Tibial nerve (tissue), 4 donors: ENCODE measurements at places on chromosomes 6 and 20. TPM values are rescaled to one million over a fixed set of nuclear protein-coding genes. Genes with fewer than 3 reads are reported as not detected.

- DNase-seq, result no peak
Measured at GRCh38 chr6:129521946-129522345, 188.0 kb downstream of the ARHGAP18 start.

- DNase-seq, result no peak
Measured at GRCh38 chr20:32391003-32391402, 32.9 kb downstream of the ASXL1 start.

GRCh38 chr6:47016261-47016660 is 25.9 kb downstream of the ADGRF1 start:
- DNase-seq, result no peak

GRCh38 chr6:34201455-34202107 is 35.1 kb upstream of the HMGA1 start:
- no peak for DNase-seq

Gene COL9A3
- total RNA-seq, result 63.6 TPM

DNA sequence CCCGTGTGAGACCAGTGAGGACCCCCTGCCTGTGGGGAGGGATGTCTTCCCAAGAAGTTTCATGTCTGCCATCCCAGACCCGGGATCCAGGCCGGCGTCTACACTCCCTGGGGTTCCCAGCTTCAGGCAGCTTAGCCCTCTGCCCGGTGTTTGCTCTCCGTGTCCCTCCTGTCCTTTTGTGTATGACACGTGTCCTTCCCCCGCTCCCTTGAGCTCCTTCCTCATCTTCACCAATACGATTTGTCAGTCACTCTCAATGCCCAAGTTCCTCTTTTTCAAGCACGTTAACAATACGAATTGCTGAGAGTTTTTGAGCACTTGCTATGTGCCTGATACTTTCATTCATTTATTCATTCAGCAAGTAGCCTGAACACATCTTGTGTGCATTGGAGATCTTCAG is 115.6 kb upstream of the PTPN1 start:
- no peak for DNase-seq

Gene WFDC2
- not detected for total RNA-seq

DNA sequence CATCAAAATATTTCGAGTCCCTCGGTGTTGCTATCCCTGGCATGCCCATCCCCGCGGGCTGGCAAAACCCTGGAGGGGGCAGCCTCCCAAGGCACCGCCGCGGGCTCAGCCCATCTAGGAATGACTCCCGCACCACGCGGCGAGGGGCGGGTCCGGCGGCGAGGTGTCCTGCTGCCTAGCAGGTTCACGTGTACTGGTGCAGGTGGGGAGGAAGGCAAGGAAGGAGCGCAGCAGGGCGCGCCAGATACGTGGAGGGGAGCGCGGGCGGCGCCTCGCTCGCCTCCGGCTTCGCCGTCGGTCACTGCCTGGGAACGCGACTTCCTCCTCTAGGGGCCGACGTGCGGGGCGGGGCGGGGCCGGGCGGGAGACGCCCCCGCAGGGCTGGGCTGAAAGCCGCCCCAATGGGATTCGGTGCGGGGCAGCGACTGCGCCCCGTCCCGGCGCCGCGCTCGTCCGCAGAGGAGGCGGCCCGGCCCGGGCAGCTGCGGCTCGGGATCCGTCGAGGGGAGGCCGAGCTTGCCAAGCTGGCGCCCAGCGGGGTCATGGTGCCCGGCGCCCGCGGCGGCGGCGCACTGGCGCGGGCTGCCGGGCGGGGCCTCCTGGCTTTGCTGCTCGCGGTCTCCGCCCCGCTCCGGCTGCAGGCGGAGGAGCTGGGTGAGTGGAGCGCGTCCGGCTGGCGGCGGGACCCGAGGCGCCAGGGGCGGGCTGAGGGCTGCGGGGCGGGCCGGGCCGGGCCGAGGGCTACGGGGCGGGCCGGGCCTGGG is at the start of gene DCBLD1:
DCBLD1 (plus strand) TSS at position 435 of the 764 bp plus-strand sequence; CDS start at position 543, 108 bp downstream.
- DNase-seq, result peak; percentile 25

DNA sequence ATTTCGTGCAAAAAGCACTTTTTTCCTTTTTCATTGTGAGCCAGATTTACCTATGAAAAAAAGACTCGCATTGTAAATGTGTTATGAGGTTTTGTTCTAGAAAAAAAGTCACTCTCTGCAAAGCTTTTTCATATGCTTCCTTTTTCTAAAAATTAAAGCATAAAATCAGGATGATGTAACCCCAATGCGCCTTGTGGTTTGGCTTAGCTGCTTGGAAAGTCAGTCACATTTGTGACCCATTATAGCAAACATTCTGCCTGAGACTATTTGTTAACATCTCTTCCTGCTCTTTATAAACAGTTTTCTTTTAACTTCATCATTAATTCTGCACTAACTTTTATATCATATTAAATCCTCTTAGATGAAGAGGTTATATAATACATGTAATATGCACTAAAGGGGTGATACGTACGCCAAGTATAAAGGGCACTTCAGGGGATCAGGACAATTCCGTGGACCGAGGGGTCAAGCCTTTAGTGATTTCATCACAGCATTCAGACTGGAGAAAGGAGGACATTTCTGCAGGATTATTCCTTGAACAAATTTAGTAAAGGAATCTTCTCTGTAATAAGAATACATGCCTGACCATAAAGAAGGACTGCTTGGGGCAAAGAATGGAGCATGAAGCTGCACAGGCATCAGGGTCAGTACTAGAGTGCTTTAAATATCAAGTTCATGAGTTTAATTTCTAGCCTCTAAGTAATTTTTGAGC is 48.1 kb upstream of the SMLR1 start:
- DNase-seq, result peak; percentile 51

Gene FKBP1A
- 118 TPM for total RNA-seq

GRCh38 chr6:142478117-142478516 is 176.3 kb downstream of the ADGRG6 start:
- no peak for DNase-seq

GRCh38 chr6:34531580-34532201 is 24.4 kb downstream of the SPDEF start:
- DNase-seq, result peak; percentile 72

DNA sequence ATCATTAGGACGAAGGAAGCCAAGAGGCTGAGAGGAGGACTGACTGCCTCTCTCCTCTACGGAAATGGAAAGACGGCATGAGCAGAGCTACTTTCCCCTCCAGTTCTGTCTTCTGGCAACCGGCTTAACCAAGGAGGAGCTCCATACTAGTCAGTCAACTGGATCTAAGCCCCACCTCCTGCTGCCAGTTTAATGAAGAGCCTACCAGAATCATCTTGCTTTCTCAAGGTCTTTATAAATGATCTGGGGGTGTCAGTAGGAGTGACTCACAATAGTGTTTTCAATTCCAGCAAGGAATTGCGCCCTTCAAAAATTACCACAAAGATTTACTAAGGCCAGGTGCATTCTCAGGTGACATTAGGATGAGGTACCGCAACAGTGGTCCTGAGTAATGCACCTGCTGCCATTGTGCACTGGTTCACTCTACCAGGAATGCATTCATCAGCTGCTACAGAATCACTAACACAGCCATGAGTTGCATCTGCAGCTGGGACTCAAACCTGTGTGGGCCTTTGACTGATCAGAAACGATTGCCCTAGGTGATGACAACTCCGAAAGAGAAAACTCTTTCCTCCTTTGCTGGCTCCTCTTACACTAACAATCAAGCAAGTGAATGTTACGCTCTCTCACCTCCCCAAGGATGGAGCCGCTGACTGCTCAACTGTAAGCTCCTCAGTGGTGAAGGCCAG is 2.8 kb downstream of the UQCC2 start:
- no peak for DNase-seq

Gene PPP1R16B
- total RNA-seq, result 5.7 TPM

GRCh38 chr20:63785691-63786131 is 45.4 kb downstream of the ZBTB46 start:
- DNase-seq, result no peak

Gene ULBP3
- not detected for total RNA-seq

GRCh38 chr20:62776692-62777527 is 19.4 kb upstream of the MRGBP start:
- no peak for DNase-seq

DNA sequence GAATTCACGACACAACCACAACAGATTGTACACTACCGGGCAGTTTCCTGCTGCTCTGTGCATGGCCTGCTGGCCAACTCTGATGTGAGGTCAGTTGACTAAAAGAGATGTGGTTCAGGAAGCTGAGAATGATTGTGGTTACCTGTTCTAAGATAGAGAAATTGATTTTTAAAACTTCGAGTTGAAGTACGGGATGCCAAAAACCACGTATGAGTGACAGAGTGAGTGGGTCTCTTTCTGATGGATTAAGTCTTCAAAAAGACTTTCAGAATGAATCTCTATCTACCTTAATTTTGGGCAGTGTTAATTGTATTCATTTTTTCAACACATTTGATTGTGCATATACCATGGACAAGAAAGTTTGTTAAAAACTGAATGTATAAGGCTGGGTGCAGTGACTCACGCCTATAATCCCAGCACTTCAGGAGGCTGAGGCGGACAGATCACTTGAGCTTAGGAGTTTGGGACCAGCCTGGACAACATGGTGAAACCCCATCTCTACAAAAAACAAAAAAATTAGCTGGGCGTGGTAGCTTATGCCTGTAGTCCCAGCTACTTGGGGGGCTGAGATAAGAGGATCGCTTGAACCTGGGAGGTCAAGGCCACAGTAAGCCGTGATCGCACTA is 121.2 kb downstream of the SGK1 start:
- no peak for DNase-seq

GRCh38 chr20:1415667-1416468 is 23.0 kb upstream of the FKBP1A start:
- no peak for DNase-seq

Gene B3GALT4
- 18.0 TPM for total RNA-seq

DNA sequence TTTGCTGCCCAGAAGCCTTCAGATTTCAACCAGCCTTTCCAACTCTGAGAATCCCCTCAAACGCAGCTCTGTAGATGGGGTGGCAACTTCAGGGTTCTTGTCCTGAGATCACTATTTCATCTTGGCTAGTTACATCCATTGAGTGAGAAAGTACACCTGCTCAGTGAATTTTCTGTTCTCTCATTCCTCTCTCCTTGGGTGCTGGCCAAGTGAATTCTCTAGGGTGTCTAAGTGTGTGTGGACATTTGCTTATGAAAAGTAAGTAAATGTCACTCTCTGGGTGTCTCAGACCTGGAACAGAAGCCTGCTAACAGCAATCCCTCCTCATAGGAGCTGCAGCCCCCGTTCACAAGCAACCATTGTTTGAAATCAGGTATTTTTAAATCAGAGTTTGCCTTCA is 3.8 kb downstream of the RIN2 start:
- no peak for DNase-seq

- DNase-seq, result no peak
Measured at GRCh38 chr6:130211691-130212090, 11.1 kb downstream of the SAMD3 start.

DNA sequence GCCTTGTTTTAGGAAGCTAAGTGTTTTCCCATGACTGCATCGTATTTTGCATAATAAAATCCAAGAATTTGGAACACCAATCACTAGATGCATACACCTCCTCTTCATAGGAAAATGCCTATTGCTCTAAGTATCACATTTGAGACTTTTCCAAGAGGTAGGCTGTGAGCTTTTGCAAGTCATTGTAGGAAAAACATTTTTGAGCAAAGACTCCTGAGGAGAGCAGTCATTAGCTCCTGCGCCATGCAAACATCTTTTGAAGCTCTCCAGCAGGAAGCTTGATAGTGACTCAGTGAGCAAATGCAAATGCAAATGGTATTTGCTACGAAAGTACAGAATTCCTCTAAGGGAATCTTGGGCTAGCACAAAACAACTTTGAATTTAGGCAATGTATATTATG is 750.4 kb downstream of the QKI start:
- no peak for DNase-seq

Gene GPX5
- total RNA-seq, result not detected

DNA sequence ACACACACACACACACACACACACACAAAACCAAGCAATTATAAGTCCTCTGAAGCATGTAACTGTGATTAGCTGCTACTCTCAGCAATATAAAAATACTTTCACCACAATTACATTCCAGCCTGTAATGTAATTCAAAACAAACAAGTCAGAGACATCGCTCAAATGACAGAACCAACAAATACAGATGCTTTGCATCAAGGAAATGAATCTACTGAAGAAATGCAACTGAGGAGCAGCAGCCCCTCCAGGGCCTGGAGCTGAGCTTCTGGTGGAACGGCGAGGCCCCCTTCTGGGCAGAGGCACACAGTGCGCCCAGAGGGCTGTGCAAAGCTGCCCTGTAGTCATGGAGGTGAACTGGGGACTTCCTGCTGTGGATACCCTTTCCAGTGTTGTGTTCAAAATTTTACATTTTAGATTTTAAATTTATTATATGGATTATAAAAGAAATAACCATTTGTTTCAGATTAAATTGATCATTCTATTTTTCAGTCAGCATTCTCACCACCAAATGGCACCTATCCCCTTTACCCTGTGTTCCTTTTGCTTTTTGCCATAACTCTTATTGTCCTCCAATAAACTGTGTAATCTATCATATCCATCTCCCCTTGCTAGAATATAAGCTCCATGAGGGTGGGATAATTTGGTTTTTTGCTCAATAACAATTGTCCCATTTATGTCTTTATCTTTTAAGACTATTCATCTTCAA is 23.2 kb downstream of the ADAT2 start:
- peak; percentile 19 for DNase-seq

Gene KIF6
- total RNA-seq, result not detected

DNA sequence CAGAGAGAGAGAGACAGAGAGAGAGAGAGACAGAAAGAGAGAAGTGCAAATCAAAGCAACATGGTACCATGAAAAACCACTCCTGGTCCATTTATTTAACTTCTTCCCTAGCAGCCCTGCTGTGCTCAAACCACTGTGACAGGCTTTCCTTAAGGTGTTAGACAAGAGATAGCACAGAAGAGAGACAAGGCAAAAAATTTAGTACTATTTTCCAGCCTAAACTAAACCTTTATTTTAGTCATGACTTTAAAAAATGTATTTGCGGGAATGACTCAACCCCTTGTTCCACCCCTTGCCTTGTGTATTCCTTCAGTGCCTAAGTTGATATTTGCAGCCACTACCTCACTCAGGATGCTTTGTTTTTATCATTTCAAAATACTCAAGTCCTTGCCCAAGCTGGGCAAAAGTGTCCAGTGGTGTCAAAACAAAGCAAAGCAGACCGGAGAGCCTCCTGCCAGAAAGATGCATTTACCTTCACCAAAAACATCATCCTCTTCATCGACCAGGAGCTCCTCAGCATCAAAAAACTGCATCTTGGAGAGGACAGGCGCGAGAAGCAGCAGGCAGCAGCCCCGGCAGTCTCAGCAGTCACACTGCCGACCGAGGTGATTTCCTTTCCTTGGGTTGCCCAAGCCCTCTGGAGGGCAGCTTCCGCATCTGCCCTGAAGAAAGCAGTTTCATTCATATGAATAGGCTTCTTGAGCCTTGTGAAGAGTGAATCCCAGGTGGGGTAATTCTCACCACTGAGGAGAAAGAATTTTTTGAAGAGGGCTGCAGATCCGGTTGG is at the start of gene RIPOR2:
RIPOR2 (minus strand) TSS at position 595 of the 787 bp plus-strand sequence; CDS start at position 533, 62 bp downstream.
- no peak for DNase-seq

Gene TOX2
- 2.0 TPM for total RNA-seq

Gene ANKRD66
- total RNA-seq, result not detected

GRCh38 chr6:39029156-39030011 is 19.2 kb upstream of the GLP1R start:
- no peak for DNase-seq
